HS-27A (cell line): ENCODE measurements at places on chromosomes 5 and 9.

GRCh38 chr5:12320331-12320730 lies 416.1 kb upstream of the CTNND2 start:
- no peak for DNase-seq

DNA sequence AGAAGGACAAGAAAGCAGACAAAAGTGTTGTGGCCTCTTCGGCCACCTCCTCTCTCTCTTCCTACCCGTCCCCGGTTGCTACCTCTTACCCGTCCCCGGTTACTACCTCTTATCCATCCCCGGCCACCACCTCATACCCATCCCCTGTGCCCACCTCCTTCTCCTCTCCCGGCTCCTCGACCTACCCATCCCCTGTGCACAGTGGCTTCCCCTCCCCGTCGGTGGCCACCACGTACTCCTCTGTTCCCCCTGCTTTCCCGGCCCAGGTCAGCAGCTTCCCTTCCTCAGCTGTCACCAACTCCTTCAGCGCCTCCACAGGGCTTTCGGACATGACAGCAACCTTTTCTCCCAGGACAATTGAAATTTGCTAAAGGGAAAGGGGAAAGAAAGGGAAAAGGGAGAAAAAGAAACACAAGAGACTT lies 2.4 kb downstream of the EGR1 start:
- no peak for DNase-seq

DNA sequence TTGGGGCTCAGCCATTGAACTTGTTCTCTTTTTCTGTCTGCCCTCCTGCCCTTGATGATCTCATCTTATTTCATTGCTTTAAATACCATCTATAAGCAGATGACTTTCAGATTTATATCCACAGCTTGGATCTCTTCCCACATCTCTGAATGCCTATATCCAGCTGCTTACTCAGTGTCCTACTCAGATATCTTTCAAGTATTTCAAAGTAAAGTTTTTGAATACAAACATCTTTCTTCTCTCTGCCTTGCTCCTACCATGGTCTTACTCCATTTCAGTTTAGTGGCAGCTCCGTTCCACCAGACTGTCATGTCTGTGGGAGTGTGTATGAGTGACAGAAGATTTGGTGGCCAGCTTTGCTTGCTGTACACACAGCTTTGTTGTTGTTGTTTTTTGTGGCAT lies 59.7 kb downstream of the ERBIN start:
- DNase-seq, result no peak

GRCh38 chr5:132688536-132689339 lies 14.9 kb downstream of the IL4 start:
- DNase-seq, result no peak

GRCh38 chr9:32004431-32005076 lies 379.9 kb upstream of the ACO1 start:
- DNase-seq, result no peak

- no peak for DNase-seq
Observed at GRCh38 chr9:122816163-122816867, 12.1 kb downstream of the PDCL start.

DNA sequence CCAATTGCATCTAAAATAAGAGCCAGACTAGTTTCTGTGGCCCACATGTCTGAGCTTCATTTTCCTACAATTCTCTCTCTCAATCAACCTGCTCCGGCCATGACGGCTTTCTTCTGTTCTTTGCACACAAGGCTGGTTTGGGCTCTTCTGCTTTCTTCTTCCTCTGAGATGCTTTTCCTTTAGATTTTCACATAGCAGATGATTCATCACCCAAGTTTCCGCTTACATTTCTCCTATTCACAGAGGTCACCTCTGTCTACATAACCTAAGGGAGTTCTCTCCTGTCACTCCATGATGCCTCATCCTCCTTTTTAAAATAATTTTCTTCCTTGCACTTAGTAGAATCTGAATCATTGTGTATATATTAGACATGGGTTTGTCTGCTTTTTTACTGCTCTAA lies 334.6 kb upstream of the TUSC1 start:
- no peak for DNase-seq
